ENCODE measurements at places on chromosomes 4 and X.

DNA sequence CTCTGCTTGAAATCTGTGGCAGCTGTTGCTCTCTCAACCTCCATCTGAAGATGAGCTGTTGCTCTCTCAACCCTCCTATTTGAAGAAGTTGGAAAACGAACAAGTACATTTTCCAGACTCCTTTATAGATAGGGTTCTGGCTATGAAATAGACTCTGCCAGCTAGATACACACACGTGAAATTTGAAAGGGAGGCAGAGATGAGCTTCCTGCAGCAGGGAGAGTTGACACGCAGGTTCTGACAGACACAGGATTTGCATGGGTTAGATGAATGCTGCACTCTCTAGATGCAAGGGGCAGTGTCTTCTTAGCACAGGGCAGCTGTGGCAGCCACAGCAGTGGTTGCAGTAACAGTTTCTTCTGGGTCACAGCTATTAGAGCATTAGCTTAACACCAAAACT is 8.0 kb upstream of the PYURF start:
- DNase-seq: no peak

DNA sequence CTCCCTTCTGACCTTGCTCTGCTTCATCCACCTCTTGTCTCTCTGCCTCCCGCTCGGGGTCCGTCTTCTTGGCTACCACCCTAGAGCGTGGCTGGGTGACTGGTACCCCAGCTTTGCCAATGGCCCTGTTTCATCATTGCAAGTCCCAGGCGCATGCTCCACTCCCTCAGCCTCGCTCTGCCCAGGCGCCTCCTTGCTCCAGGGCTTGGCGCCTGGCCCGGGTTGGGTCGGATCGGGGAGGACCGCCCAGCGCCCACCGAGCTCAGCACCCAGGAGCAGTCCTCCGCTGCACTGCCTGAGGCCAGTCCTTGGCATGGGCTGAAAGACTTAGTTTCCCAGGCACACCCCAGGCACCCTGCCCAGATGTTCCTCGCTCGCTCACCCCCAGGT is 577 bp downstream of the BGN start:
- DNase-seq: no peak

GRCh38 chrX:133838761-133839676 is 146.4 kb downstream of the GPC3 start:
- no peak for DNase-seq

DNA sequence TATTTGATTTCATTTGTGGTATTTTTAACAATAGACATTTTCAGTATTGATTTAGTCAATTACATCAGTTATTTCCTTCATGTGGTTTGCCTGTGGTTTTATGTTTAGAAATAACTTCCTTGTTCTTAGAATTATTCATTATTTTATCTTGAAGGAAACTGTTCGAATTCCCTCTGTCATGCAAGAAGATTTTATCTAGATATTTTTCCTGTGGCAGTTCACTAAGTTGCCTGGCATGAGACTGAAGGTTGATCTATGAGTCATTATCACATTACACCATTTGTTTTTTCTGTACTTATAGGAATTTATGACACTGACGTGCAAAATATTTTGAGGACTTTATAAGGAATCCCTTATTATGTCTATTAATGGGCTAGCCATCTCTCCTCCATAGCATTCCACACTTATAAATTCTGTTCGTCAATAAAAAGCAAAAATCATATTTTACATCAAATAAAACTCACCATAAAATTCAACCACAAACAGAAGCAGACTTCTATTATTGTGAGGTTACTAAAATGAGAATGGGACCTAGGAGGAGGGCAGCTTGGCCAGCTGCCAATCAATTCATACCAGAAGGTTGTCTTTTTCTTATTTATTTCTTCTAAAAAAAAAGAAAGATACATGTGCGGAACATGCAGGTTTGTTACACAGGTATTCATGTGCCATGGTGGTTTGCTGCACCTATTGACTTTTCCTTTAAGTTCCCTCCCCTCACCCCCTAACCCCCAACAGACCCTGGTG is 179.0 kb downstream of the KCNIP4 start:
- no peak for DNase-seq
